Heart left ventricle (tissue), 16 donors: ENCODE measurements at places on chromosomes 3 and 15. TPM values are rescaled to one million over a fixed set of nuclear protein-coding genes. Genes with fewer than 3 reads are reported as not detected.

- H3K27ac ChIP-seq: no peak overlapping the region
- no peak overlapping the region for H3K4me3 ChIP-seq
- H3K4me1 ChIP-seq: no peaks in the 10 kb centered on the region
- no peaks in the 10 kb centered on the region for H3K27me3 ChIP-seq
These were observed 66.1 kb downstream of the SLC30A4 start for GRCh38 chr15:45456212-45457106.

DNA sequence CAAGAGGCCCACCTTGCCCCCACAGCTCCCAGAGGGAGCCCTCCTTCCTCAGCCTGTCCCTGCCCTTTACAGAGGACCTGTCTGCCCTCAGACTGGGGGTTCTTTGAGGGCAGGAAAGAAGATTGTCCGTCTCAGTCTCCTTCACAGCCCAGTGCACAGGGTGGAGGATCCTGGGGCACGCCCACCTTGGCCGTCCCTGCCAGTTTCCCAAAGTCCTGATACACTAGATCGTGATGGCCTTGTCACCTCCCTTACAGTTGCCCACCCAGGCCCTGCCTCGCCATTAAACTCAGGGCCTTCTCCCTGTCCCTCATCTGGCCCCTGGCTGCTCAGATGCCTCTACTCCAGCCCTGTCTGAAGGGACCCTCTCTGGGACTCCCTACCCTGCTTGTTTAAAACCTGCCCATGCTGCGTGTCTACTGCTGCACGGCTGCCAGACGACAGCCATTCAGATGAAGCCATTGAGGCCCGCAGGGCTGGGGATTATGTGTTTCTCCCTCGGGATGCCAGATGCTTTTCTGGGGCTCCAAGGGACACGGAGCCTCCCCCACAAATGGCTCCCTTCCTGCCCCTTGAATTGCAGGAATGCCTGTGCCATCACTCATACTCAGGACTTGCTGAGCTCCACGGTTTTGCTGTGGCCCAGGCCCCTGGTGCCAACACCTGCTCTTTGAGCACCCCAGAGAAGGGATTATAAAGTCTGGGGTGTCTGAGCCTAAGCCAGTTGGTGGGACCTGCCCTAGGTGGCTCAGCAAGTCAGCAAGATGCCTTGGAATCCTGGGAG, 27.8 kb downstream of the ACSBG1 start:
- peaks cover 21% of the 10 kb centered on the region for H3K4me1 ChIP-seq
- H3K36me3 ChIP-seq: no peaks in the 10 kb centered on the region
- DNase-seq: no peak
- H3K27ac ChIP-seq: no peak overlapping the region
- no peak overlapping the region for H3K4me3 ChIP-seq
- H3K27me3 ChIP-seq: no peaks in the 10 kb centered on the region

DNA sequence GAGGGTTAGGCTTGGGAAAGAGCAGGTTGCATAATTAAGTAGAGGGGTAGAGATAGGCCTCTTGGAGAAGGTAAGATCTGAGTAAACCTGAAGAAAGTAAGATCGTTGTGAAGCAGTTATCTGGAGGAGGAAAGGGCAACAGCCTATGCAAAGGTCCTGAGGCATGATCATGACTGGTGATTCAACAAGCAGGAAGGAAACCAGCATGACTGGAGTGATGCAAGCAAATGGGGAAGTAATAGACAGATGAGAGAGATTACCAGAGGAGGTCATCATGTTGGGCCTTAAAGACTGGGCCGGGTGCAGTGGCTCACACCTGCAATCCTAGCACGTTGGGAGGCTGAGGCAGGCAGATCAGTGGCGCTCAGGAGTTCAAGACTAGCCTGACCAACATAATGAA, 360.2 kb downstream of the EPHB1 start:
- H3K27me3 ChIP-seq: no peaks in the 10 kb centered on the region
- no peaks in the 10 kb centered on the region for H3K4me1 ChIP-seq
- H3K4me3 ChIP-seq: no peak overlapping the region
- H3K27ac ChIP-seq: no peak overlapping the region
- H3K36me3 ChIP-seq: no peaks in the 10 kb centered on the region

GRCh38 chr3:164677317-164677716, 401.0 kb downstream of the SI start:
- no peaks in the 10 kb centered on the region for H3K4me1 ChIP-seq
- no peak overlapping the region for H3K27ac ChIP-seq
- H3K27me3 ChIP-seq: no peaks in the 10 kb centered on the region
- no peak for DNase-seq

- H3K27ac ChIP-seq: no peak overlapping the region
- no peak overlapping the region for H3K4me3 ChIP-seq
- H3K27me3 ChIP-seq: no peaks in the 10 kb centered on the region
- no peak for DNase-seq
- no peaks in the 10 kb centered on the region for H3K36me3 ChIP-seq
These were observed 119.3 kb upstream of the SLC7A14 start for GRCh38 chr3:170705131-170705530.

DNA sequence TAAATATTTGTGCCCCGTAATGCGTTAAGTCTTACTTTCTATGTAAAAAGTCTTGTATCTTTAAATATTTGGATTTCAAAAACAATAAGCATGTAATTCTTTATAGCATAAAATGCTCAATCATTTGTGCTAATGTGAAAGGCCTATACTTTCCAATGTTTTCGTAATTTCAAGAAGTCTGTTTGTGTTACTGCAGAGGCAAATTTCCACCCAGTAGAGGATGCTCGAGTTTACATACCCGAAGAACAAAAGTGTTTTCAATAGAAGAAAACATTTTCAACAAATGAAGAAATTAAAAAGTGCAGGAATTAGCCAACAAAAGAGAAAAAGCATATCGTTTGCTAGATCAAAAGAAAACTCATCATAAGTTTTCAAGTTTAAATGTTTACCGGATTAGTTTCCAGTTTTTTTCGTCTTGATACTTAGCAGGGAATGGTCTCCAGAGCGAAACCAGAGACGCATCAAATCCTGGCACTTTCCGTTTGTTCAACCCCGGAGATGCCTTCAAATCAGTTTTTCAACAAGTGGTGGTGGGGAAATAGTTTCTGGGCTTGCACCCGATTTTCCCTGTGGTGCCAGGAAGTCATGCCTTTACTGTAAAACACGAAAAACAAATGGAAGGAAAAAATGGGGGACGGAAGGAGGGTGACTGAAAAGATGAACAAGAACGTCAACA, 1.0 kb downstream of the CGGBP1 start:
- peak overlapping the region; percentile 81 for H3K4me3 ChIP-seq
- H3K36me3 ChIP-seq: peaks cover 18% of the 10 kb centered on the region
- H3K27me3 ChIP-seq: no peaks in the 10 kb centered on the region
- peaks cover 7% of the 10 kb centered on the region for H3K4me1 ChIP-seq
- no peak for DNase-seq
- peak overlapping the region; percentile 94 for H3K27ac ChIP-seq

DNA sequence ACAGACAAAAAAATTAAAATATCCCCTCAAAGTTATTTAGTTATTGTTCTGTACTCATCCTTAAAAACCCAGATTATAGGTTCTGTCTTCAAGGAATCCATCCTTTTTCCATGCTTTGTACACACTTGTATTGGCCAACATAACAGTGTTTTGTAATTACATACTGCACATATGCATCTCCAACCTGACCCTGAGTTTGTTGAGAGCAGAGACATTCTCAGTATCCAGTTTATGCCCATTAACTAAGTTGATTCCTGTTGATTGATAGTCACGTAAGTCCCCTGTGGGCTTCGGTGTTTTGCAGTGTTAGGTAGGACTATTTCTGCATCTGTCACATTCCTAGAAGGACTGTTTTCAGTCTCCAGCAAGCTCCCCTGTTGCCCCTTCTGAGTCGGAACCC, 33.6 kb downstream of the MOBP start:
- no peak for DNase-seq
- no peak overlapping the region for H3K27ac ChIP-seq
- peaks cover 6% of the 10 kb centered on the region for H3K27me3 ChIP-seq
- H3K4me1 ChIP-seq: no peaks in the 10 kb centered on the region

DNA sequence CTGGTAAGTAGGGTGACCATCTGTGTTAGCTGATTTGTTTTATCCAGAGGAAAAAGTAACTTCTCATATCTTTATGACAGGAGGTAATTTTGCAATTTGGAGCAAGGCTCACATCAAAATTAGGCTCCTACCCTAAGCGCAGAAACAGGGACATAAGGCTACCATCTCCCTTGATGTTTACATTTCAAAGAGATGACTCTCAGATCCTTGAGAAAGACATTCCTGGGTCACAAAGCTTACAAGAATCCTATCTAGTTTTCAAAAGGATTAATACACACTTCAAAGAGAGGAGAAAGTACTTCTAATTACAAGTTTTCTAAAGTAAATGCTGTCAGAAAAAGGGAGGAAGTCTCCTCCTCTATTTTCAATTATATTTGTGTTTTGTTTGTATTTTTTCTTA, 7.0 kb downstream of the ZPLD1 start:
- no peak overlapping the region for H3K27ac ChIP-seq
- H3K4me3 ChIP-seq: no peak overlapping the region
- H3K4me1 ChIP-seq: no peaks in the 10 kb centered on the region
- no peaks in the 10 kb centered on the region for H3K27me3 ChIP-seq
- no peaks in the 10 kb centered on the region for H3K36me3 ChIP-seq

DNA sequence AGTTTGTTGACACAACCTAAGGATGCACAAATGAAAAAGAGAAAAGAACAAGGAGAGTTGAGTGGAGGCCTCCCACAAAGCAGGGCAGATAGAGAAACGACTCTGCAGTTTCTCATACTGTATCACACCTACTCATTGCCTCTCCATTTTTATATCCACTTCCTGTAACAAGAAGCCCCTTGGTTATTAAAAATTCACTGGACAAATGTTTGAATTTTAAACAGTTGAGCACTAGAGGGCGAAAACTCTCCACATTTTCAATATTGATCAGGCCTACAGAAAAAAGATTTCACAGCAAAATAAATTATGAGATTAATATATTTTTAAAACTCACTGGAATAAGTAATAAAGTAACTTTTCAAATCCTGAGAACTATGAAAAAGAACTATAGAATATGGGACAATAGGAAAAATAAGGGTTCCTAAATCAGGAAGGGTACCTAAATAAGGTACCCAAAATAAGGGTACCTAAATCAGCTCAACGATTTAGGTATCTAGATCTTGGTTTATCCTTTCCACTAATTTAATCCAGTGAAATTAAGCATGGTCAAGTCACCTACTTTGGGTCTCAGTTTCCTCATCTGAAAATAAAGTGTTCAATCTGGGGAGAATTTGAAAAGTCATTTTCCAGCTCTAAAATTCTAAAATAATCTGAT, 47.0 kb upstream of the PPIB start:
- H3K4me1 ChIP-seq: no peaks in the 10 kb centered on the region
- H3K4me3 ChIP-seq: no peak overlapping the region
- H3K36me3 ChIP-seq: peaks cover 37% of the 10 kb centered on the region
- no peak overlapping the region for H3K27ac ChIP-seq

DNA sequence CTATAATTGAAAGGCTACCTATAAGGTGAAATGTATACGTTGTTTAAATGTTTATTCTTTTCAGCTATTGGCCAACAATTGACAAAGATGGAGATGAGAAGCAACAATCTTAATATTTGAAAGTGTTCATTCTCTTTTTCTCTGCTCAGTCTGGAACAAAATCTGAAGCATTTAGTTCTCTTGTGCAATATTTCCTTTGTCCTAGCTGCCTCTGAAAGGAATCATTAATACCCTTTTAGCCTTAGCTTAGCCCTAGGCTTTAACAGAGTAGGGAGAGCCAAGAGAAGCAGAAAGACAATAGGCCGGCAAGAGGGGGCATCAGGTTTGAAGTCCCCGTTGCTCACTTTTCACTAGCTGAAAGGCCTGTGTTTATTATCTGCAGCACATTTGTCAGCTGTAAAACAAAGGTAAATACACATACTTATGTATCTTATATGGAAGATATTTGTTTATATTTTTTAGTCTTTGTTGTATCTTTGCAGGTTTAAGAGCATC, 422.5 kb upstream of the SEMA6D start:
- H3K4me1 ChIP-seq: peaks cover 18% of the 10 kb centered on the region
- H3K4me3 ChIP-seq: no peak overlapping the region
- DNase-seq: no peak
- H3K27me3 ChIP-seq: no peaks in the 10 kb centered on the region
- no peak overlapping the region for H3K27ac ChIP-seq

DNA sequence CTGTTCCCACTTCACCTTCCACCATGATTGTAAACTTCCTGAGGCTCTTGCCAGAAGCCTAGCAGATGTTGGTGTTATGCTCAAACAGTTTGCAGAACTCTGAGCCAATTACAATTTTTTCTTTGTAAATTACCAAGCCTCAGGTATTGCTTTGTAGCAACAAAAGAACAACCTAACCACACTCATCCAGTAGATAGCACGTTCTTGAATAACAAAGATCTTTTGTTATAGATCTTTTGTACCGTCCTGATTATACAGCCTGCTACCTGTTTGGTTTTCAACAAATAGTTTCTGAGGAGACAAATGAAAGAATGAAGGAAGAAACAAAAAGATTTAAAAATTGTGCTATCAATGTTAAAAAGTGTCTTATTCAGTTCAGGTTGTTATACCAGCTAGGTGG, 474.7 kb upstream of the ALCAM start:
- H3K36me3 ChIP-seq: no peaks in the 10 kb centered on the region
- DNase-seq: no peak
- no peak overlapping the region for H3K4me3 ChIP-seq
- H3K4me1 ChIP-seq: no peaks in the 10 kb centered on the region
- no peak overlapping the region for H3K27ac ChIP-seq

- no peak for DNase-seq
- no peaks in the 10 kb centered on the region for H3K36me3 ChIP-seq
- no peak overlapping the region for H3K4me3 ChIP-seq
- no peaks in the 10 kb centered on the region for H3K27me3 ChIP-seq
- H3K27ac ChIP-seq: peak overlapping the region; percentile 70
These were observed 44.7 kb downstream of the RARB start for GRCh38 chr3:25472731-25473130.

- peaks cover 24% of the 10 kb centered on the region for H3K4me1 ChIP-seq
- H3K4me3 ChIP-seq: peak overlapping the region; percentile 98
- H3K27me3 ChIP-seq: no peaks in the 10 kb centered on the region
- peak; percentile 64 for DNase-seq
- H3K36me3 ChIP-seq: peaks cover 3% of the 10 kb centered on the region
- peak overlapping the region; percentile 100 for H3K27ac ChIP-seq
These were observed 396 bp downstream of the INO80 start for GRCh38 chr15:41115652-41116115.

DNA sequence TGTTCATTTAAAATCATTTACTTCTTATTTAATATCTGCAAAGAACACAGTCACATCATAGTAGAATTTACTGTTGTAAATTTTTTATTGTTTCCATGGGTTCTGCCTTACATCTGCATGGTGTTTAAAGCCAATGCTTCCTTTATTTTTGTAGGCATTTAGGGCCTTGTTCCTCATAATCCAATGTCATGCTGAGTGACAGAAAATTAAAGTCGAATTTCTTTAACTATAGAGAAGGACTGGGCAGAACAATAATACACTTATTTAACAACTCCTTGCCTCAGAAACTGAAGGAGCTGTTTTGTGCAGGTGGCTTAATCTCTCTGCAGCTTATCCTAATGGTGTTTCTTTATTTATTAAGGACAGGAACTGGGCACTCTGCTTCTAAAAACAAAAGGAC, 149.6 kb downstream of the LEKR1 start:
- no peaks in the 10 kb centered on the region for H3K27me3 ChIP-seq
- no peak overlapping the region for H3K27ac ChIP-seq
- no peaks in the 10 kb centered on the region for H3K4me1 ChIP-seq
- no peak overlapping the region for H3K4me3 ChIP-seq
- DNase-seq: no peak

GRCh38 chr3:105317841-105318240, 48.9 kb upstream of the ALCAM start:
- H3K4me3 ChIP-seq: no peak overlapping the region
- H3K4me1 ChIP-seq: no peaks in the 10 kb centered on the region
- no peak for DNase-seq

The AGTR1 gene
- 1.9 TPM for polyA plus RNA-seq

The PLEKHO2 gene
- 13.4 TPM for polyA plus RNA-seq

The CELF6 gene
- 0.78 TPM for polyA plus RNA-seq

The CCDC71 gene
- 17.7 TPM for polyA plus RNA-seq

The CERS3 gene
- not detected for polyA plus RNA-seq

The LARP6 gene
- 18.9 TPM for polyA plus RNA-seq

The MAGEL2 gene
- 0.04 TPM for polyA plus RNA-seq
